ENCODE measurements at places on chromosomes 5 and 9.

DNA sequence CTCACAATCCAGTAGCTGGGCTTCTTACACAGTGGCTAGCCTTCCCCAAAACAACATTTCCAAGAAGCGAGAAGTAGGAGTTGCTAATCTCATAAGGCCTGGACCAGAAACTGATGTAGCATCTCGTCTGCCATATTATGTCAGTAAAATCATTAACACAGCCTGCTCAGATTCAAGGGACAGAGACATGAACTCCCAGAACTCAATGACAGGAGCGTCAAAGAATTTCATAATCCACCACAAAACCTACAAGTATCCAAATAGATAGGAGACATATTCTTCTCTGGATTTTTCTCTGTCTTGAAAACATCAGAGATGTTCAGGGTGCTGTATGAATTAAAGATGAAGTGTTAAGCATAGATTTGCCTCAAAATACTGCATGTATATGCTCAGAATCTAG is 457.6 kb upstream of the ACTBL2 start:
- no peak for ATAC-seq

- no peak for ATAC-seq
These were observed 11.6 kb upstream of the WHRN start for GRCh38 chr9:114516913-114517312.

DNA sequence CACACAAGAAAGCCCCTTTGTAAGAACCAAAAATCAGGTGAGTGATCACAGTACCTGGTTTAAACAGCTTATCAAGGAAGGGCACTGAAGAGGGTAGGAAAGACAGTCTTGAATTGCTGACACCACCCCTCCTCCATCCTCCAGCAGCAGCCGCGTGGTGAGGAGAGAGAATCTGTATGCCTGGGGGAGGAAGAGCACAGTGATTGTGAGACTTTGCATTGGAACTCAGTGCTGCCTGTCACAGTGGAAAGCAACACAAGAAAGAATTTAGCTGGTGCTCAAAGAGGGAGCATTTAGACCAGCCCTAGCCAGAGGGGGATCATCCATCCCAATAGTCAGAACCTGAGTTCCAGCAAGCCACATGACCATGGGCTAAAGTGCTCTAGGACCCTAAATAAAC is 11.6 kb upstream of the STX17 start:
- no peak for ATAC-seq

GRCh38 chr5:73507062-73507461 is 8.8 kb downstream of the BTF3 start:
- ATAC-seq = no peak

Measured in activated CD4-positive, CD25-positive, alpha-beta regulatory T cell treated with anti-CD3 and anti-CD28 coated beads, Interleukin-2, amount 50 U/mL, for 24 hours (primary cell).